RPMI7951 (cell line): ENCODE measurements at places on chromosomes 2 and 18.

DNA sequence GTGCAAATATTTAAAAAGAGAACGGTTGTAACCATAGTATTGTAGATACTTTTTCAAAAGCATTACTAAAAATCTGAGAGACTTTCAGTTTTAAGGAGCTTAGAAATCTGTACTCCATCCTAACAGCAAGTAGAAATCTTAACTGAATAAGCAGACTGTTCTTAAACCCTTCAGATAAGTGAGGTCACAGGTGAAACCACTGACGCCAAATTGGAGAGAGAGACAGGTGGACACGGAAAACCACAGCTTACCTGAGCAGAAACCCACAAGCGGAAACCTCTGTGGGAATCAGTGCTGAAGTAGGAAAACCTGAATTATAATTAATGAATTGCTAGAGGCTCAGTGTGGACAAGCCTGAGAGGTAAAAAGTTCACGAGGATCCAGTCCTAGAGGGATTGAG, 959.4 kb upstream of the CELF4 start:
- DNase-seq = no peak

- peak; percentile 73 for DNase-seq
These were observed 60.3 kb upstream of the AGPS start for GRCh38 chr2:177332026-177332991.

- DNase-seq = peak; percentile 80
These were observed 186.9 kb downstream of the GFPT1 start for GRCh38 chr2:69200107-69200520.

- DNase-seq = no peak
These were observed 48.4 kb downstream of the BCL2 start for GRCh38 chr18:63271148-63271547.

DNA sequence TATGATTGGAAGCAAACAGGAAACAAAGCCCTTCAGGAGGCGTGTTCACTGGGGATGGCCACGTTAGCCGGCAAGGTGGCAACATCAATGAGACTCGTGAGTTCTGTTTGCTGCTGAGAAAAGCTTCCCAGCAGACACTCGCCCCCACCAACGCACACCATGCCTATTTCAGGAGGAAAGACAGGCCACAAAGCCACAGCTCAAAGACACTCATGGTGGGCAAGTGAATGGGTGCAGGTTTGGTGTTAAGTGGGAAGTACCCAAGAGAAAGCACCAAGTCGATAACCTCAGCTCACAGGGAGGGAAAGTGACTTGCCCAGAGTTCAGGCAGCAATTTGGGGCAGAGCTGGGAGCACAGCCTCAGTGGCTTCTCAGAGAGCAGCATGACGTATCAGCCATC, 10.5 kb upstream of the MTERF4 start:
- DNase-seq = no peak

GRCh38 chr2:11166476-11166875, 11.2 kb downstream of the SLC66A3 start:
- no peak for DNase-seq

- peak; percentile 99 for DNase-seq
These were observed 42.1 kb downstream of the BMP10 start for GRCh38 chr2:68828887-68829708.

- no peak for DNase-seq
These were observed 35.1 kb downstream of the ADI1 start for GRCh38 chr2:3483986-3484960.

- DNase-seq = no peak
These were observed 687.6 kb upstream of the HS6ST1 start for GRCh38 chr2:129006135-129006886.

GRCh38 chr2:169768262-169768995, 30.2 kb upstream of the SSB start:
- DNase-seq = no peak

- no peak for DNase-seq
These were observed 88.4 kb downstream of the SEMA4F start for GRCh38 chr2:74742471-74742870.

- DNase-seq = peak; percentile 53
These were observed 357.9 kb downstream of the THSD7B start for GRCh38 chr2:137123226-137123625.

DNA sequence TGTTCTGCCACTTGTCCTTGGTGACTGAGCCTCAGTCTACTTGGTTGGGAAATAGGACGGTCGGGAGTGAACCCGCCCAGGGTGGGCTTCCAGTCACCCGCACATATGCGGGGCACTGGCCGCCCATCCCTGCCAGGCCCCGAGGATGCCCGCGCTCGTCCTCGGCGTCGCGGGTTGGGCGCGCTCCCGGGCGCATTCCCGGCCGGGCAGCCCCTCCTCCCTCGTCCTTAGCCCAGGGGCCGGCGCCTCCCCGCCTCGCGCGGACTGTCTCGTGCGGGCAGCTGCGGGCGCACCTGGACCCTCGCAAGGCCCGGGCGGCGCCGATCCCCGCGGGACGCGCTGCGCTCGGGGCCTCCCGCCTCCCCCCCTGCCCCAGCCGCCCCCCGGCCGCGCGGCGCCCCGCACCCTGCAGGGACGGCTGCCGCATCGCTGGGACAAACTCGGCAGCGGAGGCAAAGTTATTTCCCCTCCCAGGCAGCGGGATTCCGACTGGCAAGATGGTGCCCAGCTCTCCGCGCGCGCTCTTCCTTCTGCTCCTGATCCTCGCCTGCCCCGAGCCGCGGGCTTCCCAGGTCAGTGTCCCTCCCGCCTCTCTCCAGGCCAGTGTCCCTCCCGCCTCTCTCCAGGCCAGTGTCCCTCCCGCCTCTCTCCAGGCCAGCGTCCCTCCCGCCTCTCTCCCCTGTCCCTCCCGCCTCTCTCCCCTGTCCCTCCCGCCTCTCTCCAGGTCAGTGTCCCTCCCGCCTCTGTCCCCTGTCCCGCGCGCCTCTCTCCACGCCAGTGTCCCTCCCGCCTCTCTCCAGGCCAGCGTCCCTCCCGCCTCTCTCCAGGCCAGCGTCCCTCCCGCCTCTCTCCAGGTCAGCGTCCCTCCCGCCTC, at the start of gene FBLN7:
Gene FBLN7 (plus strand): TSS at position 227 of the 874 bp plus-strand sequence. CDS start 271 bp downstream, at position 498.
- peak; percentile 54 for DNase-seq

- no peak for DNase-seq
These were observed 660.1 kb downstream of the XIRP2 start for GRCh38 chr2:167548396-167548795.

DNA sequence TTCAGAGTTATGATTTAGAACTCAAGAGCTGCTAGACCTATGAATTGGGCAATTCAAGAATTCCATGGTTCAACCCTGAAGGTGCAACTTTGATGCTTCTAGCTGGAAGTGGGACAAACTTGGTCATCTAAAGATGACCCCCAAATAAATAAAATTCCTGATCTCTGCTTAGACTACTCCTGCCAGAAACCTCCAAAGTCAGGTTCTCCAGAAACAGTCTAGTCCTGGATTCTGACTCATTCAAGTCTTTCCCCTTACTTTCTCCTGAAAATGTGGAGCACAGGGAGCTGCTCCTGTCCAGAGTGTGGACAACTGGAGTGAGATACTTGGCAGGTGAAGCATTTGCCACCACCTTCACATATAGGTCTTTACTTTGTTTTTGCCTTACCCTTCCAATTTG, 557.7 kb upstream of the TNP1 start:
- DNase-seq = no peak

GRCh38 chr18:63169853-63170252, 149.7 kb downstream of the BCL2 start:
- DNase-seq = no peak

GRCh38 chr2:65072181-65072970, 16.2 kb downstream of the CEP68 start:
- DNase-seq = no peak

DNA sequence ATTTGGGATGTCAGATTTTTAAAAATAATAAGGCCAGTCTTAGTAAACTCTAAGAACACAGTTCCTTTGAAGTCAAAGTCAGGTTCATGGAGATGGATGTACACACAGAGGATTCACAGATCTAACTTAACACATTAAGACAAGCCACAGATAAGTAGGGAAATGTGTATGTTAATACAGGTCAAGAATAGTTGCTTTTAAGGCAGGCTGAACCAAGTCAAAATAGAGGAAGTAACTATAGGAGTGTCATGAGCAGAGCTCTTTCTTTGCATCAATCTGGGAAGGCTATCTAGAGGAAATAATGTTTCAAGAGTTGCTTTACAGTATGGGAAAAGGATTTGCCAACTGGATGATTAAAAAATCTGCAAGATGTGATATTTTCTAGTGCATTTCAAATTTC, 128.0 kb upstream of the FBXO11 start:
- no peak for DNase-seq

DNA sequence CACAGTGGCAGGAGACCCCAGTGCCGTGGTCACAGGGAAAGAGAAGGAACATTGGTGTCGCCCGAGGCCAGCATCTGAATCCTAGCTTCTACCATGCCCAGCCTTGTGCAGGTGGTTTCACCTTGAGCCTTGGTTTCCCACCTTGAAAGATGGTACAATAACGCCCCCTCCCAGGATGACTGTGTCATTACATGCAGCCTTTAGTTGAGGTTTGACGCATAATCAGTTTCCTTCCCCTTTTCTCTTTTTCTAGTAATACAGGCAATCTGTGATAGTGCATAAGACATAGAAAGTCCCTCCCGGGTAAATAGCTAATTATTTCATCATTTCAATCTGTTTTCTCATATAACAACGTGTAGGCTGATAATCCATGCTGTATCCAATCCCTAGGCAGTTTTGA, 29.8 kb upstream of the ZNF407 start:
- no peak for DNase-seq

- no peak for DNase-seq
These were observed 68.6 kb downstream of the MERTK start for GRCh38 chr2:111967018-111967417.

- DNase-seq = no peak
These were observed 220.2 kb downstream of the BCL11A start for GRCh38 chr2:60333264-60333663.

- DNase-seq = no peak
These were observed 744 bp downstream of the POU3F3 start for GRCh38 chr2:104854498-104855220.

GRCh38 chr2:7694076-7694985, 777.1 kb downstream of the RNF144A start:
- no peak for DNase-seq

DNA sequence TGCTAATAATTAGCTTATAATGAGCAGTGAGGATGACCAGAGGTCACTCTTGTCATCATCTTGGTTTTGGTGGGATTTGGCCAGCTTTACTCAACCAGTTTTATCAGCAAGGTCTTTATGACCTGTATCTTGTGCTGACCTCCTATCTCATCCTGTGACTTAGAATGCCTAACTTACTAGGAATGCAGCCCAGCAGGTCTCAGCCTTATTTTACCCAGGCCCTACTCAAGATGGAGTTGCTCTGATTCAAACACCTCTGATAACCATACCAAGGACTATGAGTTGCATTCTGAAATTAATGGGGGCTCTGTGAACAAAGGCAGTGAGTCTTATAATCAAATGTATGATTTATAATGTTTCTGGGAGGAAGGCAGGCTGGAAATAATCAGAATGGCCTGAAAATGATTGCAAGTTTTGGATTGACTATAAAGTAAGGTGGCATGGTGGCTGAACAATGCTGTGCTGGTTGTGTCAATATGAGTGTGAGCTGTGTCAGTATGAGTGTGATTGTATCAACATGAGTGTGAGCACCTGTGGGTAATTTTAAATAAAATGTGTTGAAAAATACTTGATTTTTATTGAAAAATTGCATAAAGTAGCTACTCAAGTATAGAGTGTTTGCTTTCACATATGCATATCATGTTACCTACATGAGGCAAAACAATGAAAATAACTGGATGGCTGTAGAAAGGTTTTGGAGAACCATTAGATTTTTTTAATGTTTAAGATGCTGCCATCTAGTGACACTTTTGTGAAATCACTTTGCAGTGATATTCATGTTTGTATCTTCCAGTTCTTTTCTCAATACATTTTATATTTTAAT, 103.0 kb downstream of the KYNU start:
- peak; percentile 51 for DNase-seq

DNA sequence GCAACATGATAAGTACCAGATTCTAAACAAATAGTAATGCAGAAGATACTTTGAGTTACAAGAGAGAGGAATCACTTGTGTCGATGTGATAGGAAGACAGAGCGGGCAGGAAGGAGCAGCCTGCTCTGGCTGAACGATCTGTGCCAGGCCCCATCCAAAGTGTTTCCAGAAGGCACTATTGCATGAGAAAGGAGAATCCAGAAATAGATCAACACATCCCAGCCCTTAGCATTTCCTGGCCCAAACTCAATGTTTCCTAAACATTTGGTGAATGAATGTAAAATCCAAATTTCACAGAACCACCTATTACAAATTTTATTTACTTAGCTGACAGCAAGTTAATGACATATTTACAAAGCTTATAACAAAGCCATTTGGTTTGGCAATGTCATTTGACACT, 257.2 kb downstream of the TXNL1 start:
- DNase-seq = no peak

DNA sequence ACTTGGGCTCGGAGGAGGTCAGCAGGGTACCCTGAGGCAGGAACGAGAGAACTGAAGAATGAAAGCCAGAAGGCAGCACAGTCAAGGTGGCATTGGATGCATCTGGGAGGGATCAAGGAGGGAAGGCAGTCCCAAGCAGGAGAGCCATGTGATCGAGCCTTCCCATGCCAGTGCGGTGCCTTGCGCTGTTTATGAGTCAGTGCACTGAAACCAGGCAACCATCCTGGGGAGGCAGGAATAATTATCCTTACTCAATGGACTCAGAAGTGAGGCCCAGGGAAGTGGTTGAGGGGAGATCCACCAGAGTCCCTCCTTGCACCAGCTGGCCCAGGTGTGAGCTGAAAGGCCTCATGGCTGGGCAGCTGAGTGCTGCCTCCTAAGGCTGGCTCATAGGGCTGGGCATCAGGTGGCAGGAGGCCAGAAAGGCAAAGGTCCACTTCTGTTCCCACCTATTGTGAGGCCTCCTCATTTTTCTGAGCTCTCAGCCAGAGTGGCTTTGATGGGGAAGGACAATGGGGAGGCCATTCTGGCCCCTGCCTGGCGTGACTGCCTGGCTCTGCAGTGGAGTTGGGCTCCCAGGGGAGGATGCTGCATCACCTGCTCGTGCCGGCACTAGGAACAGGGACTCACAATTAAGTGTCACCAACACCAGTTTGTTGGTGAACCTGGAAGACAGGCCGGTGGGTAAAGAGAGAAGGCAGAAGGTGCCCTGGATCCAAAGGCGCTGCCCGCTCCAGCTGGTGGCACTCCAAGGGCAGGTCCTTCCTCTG, 82.3 kb downstream of the TFCP2L1 start:
- DNase-seq = no peak

DNA sequence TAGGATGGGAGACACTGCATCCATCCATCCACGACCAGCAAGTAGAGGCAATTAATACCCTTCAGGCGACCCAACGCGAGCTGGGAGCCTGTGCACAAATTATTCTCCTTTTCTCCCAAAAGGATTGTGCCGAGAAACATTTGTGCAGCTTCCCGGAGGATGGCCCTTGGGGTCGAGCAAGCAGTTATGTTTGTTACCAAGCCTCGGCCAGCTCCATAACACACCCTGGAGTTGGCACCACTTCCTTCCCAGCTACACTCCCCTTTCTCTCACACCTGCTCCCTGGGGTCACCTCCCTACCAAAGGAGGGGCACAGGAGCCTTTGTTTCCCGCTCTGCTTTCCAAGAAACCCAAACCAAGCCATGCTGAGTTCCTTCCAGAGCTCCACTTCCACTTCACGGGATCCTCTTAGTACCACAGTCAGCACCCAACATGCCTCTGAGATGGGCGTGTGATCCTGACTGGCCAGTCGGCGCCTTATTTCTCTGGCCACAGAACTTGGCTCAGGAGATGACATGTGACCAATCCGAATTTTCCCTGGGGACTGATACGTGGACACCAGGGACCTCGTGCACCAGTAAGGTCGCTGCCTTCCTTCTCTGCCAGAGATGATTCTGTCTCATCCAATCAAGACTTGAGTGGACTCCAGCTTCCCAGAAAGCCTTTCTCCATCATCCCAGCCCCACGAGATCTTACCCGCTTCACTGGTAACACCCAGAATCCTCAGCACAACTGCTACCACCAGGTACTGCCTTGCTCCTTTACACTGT, 28.5 kb downstream of the GPR55 start:
- DNase-seq = no peak

GRCh38 chr18:64678048-64678447, 529.2 kb upstream of the LINC00305 start:
- DNase-seq = no peak
